A172 (cell line): ENCODE measurements at places on chromosomes 6 and 20.

- peak; percentile 83 for DNase-seq
Observed at GRCh38 chr20:53582574-53583351, 10.9 kb downstream of the ZNF217 start.

DNA sequence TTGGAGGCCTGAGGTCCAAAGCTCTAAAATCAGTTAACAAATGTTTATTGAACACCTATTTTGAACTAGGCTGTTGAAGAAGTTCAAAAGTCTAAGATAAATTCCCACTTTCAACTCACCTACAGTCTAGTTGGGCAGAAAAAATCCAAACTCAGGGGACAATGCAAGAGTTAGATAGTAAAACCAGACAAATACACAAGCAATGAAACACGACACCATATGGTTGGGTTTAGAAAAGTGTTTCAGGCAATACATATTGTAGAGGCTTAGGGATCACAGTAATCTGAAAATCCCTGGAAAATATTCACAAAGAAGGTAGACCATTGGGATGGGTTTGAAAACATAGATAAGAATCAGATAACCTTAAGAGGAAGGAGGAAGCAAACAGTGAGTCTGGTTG is 1.3 kb upstream of the CARMIL1 start:
- DNase-seq = no peak

GRCh38 chr6:11460837-11461661 is 76.5 kb upstream of the TMEM170B start:
- DNase-seq = no peak

GRCh38 chr20:44643596-44644229 is 7.8 kb downstream of the ADA start:
- peak; percentile 71 for DNase-seq
